ENCODE measurements at places on chromosomes 13 and 19. TPM values are rescaled to one million over a fixed set of nuclear protein-coding genes. Genes with fewer than 3 reads are reported as not detected.

DNA sequence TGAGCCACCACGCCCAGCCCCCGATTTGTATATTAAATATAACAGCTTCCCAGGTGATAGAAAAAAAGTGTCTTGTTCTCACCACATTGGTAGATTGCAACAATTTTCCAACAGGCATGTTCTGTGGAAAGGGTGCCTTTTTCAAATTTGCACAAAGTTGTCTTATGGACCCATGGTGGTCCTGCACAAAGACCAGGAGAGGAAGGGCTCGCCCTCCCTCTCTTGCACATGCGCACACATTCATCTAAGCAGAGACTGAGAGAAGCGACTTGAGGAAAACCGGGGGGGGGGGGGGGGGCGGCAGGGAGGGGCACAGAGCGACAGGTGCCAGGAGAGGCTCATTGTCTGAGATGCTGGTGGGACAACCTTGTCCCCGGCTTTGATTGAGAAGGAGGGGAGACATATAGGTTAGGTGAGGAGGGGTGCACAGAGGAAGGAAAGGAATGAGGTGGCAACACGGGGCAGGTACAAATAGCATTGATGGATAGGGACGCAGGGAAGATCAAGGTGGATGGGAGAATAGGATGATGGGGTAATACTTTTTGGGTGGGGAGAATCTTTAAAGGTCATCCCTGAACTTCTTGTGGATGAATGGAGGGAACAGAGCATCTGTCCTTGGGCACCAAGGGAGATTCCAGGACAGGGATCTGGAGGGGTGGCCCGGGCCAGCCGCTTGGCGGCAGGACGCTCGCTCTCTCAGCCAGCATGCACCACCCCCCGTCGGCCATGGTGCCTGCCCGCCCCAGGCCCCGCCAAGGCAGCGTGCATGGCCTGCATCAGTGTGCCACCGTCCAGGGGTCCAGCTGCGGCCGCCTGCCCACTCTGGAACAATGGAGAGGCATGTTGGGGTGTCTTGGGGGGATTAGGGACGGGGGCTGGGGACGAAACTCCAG, 76.0 kb downstream of the IER2 start:
- DNase-seq, result no peak

DNA sequence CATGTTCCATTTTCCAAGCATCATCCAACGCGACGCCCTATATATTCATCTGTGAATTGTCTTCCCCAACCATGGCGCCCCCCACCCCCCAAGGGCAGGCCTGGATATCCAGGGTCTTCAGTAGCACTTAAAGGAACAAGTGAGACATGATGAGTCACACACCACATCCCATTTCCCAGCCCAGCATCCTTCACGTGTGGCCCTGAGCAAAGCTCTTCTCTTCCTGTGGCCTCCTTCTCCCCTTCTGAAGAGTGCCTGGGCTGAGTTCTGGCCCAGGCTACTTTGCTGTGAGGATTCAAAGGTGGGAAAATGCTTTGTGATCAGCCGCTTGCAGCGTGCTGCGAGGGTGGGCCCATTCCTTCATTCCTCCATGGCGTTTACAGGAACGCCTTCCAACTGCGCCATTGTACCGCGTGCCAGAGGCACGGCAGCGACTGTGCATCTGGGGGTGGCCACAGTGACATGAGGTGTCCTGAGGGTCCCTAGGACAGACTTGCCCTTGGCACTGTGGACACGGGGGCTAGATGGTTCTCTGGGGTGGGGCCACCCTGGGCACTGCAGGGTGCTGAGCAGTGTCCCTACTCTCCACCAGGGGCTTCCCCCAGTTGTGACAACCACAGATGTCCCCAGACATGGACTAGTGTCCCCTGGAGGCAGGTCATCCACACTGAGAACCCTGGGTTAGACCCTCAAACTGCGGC, 11.7 kb downstream of the PLIN4 start:
- DNase-seq, result no peak

DNA sequence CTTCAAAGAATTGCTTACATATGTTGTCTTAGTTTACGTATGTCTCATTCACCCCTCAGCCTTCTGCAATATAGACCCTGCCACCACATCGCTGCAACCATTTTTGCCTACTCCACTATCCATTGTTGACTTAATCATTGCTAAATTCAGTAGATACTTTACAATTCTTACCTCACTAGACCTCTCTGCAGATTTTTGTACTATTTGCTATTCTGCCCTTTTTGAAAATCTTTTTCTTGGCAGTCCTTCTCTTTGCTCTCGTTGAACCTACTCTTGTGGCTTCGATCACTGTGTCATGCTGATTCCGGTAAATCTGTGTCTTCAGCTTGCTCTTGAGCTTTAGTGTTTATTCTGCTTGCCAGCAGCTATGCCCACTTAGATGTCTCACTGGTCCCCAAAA, 81.2 kb downstream of the CDK8 start:
- no peak for DNase-seq

DNA sequence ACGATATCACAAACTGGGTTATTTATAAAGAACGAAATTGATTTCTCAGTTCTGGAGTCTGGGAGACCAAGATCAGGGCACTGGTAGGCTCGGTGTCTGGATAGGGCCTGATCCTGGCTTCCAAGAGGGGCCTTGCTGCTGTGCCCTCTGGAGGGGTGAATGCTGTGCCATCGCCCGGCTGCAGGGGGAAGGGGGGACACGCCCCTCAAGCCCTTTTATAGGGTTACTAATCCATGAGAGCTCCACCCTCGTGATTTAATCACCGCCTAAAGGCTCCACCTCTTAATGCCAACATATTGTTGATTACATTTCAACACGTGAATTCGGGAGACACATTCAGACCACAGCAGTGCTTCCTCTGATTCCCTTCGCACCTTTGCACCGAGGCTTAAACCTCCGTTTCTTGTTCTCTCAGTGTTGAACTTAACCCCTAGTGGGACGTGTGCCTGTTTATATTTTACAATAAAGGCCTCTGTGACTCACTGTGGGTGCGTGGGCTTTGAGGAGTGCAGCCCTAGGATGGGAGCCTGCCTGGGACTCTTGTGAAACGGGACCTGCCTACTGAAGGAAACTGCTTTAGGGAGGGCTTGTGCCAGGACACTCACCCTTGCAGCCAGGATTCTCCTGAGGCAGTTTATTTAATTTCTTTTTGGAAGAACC, 52.4 kb upstream of the SPATA13 start:
- DNase-seq, result no peak

GRCh38 chr19:36225219-36225892, 10.4 kb downstream of the ZNF146 start:
- no peak for DNase-seq

DNA sequence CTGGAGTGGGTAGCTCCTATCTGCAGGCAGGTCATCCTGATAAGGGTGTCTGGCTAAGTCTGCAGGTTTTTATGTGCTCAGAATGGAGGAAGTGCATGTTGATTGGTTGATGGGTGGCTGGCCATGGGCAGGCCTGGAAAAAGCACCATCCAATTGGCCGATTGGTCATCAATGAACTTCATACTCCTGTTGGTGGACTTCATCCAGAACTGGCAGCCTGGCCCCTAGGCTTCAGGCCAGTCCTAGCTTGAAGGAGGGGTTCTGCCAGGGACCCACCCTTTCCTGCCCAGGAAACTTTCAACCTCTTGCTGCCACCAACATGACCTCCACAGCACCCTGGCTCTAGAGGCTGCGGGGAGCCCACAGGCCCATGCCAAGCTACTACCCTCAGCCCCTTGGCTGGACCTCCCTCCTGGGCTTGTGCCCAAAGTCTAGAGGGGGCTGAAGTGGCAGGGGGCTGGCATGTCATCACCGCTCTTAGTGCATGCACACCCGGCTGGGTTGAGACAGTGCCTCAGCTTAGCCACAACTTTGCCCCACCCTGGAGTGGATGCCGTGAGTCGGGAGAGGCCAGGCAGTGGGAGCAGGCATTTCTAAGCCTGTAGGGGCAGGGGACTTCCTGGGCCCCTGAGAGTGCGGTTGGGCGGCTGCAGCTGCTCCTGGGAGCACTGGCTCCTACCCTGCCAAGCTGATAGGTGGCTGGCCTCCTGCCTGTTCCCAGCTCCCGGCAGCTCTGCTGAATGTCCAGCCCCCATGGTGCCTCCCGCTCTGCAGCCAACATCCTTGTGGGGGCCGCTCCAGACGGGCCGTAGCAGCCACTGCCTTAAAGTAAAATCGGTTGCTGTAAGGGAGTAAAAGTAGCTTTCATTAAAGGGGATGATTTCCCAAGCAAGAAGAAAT, 13.2 kb downstream of the DNAJC15 start:
- DNase-seq, result peak; percentile 75

DNA sequence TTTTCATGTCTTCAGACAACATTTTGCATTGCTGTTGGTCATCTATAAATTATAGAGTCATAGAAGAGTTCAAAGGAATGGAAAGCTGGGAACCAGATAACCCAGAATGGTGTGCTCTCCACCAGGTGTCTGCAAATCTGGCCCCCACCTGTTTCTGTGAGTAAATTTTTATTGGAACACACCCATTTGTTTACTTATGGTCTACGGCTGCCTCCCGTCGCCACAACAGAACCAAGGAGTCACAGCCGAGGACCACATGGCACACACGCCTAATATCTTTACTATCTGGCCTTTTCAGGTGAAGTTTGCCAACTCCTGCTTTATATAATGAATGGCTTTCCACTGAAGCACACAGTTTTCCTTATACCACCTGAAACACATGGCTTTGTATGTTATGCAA, 58.2 kb downstream of the EFNB2 start:
- no peak for DNase-seq

DNA sequence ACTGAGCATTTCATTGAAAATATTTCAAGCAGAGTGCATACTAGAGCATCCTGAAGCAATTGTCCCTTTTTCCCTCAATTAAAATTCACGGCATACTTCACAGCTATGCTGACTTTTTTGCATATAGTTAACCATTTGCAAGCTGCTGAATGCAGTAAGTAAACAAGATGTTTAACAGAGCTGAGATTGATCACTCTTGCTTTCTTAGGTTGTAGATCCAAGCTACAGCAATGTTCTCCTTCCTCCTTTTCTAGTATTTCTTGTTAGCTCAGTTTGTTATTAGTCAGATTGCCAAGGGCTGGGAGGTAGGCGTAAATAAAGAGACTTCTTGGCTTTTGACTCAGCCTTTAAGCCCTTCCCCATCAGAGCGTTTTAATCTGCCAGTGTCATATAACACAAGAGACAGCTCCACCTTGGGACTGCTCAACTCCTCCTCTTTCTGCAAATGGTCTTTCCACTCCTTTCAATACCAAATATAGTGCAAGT, at the start of gene SLITRK6:
SLITRK6 (minus strand) TSS at position 323 of the 486 bp plus-strand sequence. CDS start 2,911 bp downstream, outside the sequence.
- no peak for DNase-seq

DNA sequence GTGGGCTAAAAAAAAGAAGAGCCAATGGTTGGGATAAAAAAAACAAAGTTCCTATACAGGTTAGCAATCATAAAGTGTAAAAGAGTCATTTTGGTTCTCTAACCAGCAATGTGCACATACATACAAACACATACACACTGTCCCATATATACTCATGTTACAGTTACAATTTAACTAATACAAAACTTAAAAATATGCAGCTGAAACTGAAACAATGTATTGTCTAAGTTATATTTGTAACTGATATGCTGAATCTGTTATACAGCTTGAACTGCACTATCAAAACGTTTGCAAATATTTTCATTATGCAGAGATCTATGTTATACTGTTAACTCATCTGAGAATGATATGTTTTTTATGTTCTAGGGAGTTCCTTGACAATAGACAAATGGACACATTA, 173.7 kb downstream of the KLF12 start:
- no peak for DNase-seq

GRCh38 chr13:60441761-60442160, 44.7 kb downstream of the TDRD3 start:
- DNase-seq, result no peak

GRCh38 chr19:52522551-52522950, 4.9 kb upstream of the ZNF808 start:
- DNase-seq, result no peak

DNA sequence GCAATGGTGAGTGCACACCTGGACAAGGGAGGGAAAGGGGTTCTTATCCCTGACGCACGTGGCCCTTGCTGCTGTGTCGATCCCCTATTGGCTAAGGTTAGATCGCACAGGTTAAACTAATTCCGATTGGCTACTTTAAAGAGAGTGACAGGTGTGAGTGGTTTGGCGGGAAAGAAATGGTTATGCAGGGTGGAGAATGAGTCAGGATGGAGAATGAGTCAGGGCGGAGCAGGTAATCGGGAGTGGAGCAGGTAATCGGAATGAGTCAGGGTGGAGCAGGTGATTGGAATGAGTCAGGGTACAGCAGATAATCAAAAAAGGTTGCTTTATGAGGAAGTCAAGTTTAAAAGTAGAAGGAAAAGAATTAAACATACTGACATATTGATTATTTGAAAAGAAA, 24.4 kb upstream of the SIAH3 start:
- no peak for DNase-seq

GRCh38 chr13:42331009-42331408, 59.1 kb downstream of the AKAP11 start:
- no peak for DNase-seq

GRCh38 chr19:55552206-55552605, 6.9 kb upstream of the SBK3 start:
- no peak for DNase-seq

DNA sequence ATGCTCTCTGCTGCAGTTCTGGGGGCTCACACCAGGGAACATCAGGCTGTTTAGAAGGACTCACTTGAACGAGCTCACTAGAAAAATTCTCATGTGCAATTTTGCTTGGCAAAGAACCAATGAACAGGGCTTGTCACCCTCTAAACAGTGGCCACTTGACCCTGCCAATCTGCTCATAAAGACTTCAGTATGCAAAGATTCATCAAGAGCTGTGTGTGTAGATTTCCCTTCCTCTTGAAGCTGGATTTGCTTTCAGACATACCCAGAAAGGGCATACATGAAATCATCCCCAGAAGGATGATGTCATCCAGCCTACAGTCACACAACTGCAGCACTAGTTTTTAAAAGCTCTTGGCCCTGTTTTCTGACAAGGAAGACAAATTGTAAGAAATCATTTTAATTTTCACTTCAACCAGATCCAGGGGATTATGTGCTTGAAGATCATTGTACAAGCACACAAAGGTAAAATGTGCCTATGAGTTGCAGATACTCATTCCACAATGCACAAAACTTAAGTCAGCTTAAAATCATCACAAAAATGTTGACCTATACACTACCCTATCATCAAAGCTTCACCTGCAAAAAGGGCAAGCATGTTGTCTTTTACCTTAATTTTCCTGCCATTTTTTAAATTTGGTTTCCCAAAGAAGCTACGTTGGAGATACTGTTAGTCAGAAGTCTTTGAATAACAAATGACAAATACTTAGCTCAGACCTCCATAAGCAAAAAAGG, 5.2 kb upstream of the STK24 start:
- DNase-seq, result no peak

- DNase-seq, result no peak
Measured at GRCh38 chr13:26756961-26757360, 3.6 kb downstream of the GPR12 start.

GRCh38 chr13:30821421-30821820, 84.7 kb upstream of the MEDAG start:
- DNase-seq, result no peak

The SBSN gene
- polyA plus RNA-seq, result not detected

The SOHLH2 gene
- polyA plus RNA-seq, result 0.25 TPM

The IGFL2 gene
- polyA plus RNA-seq, result not detected

The CFAP97D2 gene
- not detected for polyA plus RNA-seq

The UQCRFS1 gene
- 127 TPM for polyA plus RNA-seq

The NR1H2 gene
- 90.7 TPM for polyA plus RNA-seq

The VWA8 gene
- 7.5 TPM for polyA plus RNA-seq

The SRRM5 gene
- 1.6 TPM for polyA plus RNA-seq

The CD70 gene
- not detected for polyA plus RNA-seq

The CLDND2 gene
- 1.2 TPM for polyA plus RNA-seq

The LRRC63 gene
- not detected for polyA plus RNA-seq

The CYP2F1 gene
- not detected for polyA plus RNA-seq

The VAV1 gene
- polyA plus RNA-seq, result 1.3 TPM

The GIPR gene
- polyA plus RNA-seq, result 2.4 TPM

The P2RY11 gene
- 4.7 TPM for polyA plus RNA-seq

The FFAR3 gene
- polyA plus RNA-seq, result not detected

The KLK15 gene
- polyA plus RNA-seq, result not detected

The LRP3 gene
- 9.9 TPM for polyA plus RNA-seq

All from heart right ventricle (tissue), 16 donors.